ENCODE measurements at places on chromosomes 11 and 22. TPM values are rescaled to one million over a fixed set of nuclear protein-coding genes. Genes with fewer than 3 reads are reported as not detected.
A peak's percentile ranks its signal among the peaks of the same experiment; 100 is the strongest.

DNA sequence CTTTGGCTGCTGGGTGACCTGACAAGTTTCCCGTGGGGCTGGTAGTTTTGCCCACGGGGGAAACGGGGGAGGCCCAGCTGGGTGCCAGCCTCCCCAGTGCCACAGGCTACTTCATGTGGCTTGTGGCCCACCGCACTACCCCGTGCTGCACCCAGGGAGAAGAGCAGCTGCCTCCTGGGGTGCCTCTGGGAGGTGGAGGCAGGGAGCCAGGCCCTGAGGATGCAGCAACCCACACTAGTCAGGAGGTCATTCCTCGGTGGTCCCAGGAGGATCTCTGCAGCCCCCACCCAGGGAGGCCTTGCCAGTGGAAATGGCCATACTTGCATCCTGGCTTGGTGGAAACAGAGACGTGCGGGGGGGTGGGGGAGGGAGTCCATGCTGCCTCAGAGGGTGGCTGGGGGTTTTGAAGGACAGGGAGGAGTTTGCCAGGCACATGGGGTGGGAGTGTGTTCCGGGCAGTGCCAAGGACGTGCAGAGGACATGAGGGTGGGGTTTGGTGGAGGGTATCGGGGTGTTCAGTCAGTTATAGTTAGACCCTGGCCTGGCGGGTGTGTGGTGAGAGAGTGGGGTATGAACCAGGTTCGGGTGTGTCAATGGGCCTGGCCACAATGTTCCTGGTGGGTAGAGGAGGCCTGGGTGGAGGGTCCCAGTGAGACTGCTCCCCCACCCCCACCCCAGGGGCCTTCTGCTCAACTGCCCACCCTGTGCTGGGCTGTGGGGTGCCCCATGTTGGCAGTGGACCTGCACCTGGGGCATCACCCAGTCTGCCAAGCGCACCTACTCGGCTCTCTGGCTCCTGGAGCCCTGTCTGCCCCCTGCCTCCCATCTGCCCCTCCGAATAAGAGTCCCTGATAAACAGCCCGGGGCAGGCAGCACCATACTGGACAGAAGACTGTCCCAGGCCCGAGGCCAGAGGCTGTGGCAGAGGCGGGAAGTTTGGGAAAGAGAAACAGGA, 3.8 kb downstream of the PIM3 start:
- DNase-seq = no peak

DNA sequence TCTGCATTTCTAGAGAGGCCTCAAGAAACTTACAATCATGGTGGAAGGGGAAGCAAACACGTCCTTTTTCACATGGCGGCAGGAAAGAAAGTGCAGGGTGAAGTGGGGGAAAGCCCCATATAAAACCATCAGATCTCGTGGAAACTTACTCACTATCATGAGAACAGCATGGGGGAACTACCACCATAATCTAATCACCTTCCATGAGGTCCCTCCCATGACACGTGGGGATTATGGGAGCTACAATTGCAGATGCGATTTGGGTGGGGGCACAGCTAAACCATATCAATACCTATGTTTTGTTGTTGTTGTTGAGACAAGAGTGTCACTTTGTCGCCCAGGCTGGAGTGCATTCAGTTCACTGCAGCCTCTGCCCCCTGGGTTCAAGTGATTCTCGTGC, 29.9 kb downstream of the SFI1 start:
- DNase-seq = no peak

GRCh38 chr22:43239193-43239780, 52.4 kb upstream of the TTLL12 start:
- no peak for DNase-seq

DNA sequence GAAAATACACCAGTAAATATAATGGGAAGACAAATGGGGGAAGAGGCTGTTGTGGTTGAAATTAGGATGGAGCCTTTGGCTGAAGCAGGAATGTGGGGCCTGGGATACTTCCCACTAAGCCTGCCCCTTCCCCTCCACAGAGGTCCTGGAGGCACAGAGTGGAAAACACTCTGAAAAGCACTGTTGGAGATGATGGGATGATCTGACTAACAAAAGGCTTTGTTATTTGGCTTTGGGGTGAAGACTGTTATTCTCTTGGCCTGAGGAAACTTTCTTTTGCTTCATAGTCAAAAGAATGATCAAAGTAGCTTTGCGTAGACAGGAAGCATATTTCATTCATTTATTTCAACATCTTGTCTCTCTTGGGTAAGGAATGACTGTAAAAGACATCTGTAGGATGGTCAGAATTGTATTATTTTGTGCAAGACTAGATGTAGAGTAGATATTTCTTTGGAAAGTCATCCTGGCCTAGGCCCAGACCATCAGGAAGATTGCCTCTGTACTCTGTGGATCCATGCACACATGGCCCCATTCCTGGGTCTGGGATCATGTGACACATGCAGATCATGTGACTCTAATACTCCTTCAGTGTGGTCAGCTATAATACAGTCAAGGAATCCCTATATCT, 111.4 kb downstream of the SPON1 start:
- DNase-seq = peak; percentile 13

DNA sequence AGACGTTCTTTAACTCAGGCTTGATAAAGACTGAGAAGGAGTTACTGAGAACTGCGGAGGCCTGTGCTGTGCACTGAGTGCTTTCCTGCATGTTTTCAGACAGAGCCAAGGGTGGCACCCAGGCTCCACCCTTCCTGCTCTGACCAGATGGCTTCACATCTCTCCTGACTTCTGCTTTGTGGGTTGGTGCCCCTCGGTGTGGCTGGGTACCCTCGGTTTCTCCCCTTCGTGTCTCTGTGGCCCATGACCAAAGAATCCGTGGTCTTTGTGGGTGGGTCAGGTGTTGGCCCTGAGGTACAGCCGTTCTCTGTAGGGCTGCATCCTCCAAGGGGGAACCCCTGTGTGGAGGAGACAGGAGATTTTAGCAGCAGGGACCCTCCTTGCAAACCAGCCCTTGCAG, 34.3 kb downstream of the GRIK4 start:
- DNase-seq = no peak

DNA sequence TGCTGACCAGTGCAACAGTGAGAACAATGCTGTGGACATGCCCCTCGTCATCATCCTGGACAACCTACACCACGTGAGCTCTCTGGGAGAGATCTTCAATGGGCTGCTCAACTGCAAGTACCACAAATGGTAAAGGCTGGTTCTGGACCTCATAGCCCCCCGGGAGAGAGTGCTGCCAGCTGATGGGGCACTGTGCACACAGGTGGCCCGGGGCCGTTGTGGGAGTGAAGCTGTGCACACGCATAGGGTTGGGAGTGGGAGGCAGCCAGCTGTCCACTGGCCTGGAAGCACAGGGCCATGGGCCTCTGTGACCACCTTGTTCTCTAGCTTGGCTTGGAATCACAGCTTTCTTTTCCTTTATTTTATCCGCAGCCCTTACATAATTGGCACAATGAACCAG, 57.0 kb downstream of the DBX1 start:
- no peak for DNase-seq

DNA sequence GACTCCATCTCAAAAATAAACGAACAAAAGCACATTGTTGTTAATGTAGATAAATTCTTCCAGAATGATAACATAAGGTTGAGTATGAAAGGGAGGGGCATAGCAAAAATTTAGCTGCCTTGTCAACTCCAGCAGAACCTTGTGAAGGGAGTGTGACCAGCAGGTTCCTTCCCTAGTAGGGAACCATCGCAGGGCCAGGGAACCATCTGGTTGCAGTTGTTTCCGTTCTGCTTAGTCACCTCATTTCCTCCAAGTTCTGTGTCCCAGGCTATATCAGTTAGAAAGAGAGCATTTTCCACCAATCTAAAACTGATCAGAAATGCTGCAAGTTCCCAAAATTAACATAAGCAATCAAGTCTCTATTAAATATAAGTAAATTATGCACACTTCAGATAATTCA, 126.7 kb upstream of the BLID start:
- no peak for DNase-seq

- DNase-seq = no peak
These were observed 63.4 kb downstream of the IGLL5 start for GRCh38 chr22:22951035-22951434.

Gene HTR3B
- total RNA-seq = not detected

- DNase-seq = peak; percentile 40
These were observed 60.6 kb downstream of the MED15 start for GRCh38 chr22:20567993-20568417.
